Right renal pelvis (tissue), 4 donors: ENCODE measurements at places on chromosomes 6 and 20.

DNA sequence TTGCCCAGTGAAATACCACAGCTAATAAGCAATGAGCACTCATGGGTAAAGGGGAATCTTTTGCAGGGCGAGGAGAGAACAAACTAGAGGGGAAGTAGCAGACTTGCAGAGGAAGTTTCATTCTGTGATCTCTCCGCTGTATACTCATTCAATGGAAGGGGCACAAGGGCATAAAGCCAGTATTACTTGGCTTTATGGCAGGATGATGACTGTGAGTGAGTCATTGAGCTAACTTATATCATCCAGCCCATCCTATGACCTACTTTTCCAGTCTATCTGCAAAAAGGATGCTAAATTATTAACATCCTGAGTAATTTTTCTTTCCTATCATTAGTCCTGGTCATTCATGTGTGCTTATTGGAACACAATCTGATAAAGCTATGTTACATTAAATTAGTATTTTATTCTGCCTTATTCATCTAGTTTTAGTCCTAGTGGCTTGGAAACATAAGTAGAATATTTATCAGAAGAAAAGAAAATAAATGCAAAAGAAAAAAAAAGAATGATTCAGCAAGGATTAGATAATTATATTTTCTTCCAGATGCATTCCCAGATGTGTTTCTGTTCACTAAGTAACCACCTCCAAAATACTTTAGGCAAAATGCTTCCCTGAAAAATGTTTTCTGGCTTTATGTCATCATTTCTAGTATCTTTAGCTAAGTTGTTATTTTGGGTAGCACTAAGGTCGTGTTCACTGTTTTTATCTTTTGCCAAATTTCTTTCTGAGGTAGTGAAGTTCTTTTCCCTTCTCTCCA lies 471.7 kb downstream of the CDKAL1 start:
- DNase-seq = no peak

GRCh38 chr6:99402448-99402847 lies 8.5 kb upstream of the COQ3 start:
- no peak for DNase-seq

- DNase-seq = no peak
These were observed 200.0 kb upstream of the SULF2 start for GRCh38 chr20:47985092-47985850.

- no peak for DNase-seq
These were observed 21.0 kb upstream of the RNF217 start for GRCh38 chr6:124941259-124941658.

- DNase-seq = no peak
These were observed 995 bp downstream of the STK4 start for GRCh38 chr20:44967207-44967807.

DNA sequence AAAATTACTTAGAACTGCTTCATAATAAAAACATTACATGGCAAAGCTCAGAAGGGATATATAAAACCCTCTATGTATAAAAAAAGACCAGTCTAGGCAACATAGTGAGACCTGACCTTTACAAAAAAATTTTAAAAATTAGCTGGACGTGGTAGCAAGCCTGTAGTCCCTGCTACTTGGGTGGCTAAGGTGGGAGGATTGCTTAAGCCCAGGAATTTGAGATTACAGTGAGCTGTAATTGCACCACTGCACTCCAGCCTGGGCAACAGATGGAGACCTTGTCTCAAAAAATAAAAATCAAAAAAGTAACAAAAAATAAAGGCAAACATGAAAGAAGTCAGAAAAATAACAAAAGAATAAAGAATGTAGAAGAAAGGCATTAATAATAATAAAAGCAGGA lies 21.5 kb upstream of the TPD52L1 start:
- DNase-seq = no peak

DNA sequence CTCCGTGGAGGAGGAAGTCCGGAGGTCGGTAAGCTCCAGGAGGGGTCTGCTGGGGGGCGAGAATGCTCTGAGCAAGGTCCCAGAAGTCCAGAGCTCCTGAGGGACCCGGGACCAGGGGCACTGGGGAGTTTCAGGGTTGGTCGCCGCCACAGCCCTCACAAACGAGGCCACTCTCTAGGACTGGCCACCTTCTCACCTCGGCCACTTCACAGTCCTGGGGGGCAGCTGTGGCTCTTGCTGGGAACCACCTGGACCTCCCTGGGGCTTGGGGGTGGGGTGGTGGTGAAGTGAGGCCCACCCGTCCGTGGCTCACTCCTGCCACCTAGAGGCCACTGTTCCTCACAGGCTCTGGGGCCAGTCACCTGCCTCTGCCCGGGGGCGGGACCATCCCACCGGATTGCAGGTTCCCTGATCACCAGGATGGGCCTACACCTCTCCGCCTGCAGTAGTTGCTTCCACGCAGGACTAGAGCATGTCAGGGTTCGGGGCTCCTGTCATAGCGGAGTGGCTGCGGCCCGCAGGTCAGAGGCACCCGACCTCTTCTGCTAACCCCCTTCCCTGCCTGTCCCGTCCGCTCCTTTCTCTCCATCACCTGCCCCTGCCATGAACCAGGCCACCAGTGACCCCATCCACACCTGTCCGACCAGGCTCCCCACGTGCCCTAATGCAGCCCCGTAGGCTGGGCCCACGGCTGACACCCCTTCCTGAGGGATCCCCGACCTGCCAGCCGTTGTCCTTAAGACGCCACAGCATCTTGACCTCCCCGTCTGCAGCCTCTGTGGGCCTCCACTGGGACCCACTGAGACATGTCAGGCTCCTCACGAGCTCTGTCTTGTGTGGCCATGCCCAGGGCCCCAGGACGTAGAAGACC lies 5.1 kb upstream of the TCEA2 start:
- no peak for DNase-seq

DNA sequence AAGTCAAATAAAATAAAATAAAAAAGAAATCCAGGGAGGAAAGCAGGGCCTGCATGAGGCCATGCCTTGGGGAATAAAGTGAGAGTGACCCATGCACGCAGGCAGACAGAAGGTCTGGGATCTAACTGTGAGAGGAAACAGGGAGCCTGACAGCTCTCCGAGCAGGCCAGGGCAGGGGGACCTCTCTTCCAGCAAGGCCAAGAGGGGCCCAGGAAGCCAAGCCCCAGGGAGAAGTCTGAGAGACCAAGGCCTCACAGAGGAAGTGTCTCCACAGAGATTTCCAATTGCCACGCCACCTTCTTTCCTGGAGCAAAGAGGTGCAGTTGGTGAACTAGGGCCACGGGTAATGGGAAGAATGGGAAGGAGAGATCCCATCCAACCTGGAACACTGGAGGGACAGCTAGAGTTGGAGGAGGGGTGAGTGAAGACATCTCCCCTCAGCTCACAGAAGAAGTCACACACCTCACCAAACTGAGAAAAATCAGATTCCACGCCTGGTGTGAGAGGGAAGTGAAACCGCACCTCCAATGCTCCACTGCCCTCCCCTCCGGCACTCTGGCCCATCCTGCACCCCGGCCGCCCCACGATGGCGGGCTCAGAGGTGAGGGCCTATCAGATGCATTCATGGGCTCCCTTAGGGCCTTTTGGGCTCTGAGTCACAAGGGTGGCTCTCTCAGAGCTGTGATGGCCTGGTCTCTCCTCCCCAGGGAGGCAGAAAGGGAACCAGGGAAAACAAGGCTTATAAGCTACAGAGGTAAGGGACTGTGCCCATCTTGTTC lies 25.1 kb upstream of the TAF8 start:
- no peak for DNase-seq

DNA sequence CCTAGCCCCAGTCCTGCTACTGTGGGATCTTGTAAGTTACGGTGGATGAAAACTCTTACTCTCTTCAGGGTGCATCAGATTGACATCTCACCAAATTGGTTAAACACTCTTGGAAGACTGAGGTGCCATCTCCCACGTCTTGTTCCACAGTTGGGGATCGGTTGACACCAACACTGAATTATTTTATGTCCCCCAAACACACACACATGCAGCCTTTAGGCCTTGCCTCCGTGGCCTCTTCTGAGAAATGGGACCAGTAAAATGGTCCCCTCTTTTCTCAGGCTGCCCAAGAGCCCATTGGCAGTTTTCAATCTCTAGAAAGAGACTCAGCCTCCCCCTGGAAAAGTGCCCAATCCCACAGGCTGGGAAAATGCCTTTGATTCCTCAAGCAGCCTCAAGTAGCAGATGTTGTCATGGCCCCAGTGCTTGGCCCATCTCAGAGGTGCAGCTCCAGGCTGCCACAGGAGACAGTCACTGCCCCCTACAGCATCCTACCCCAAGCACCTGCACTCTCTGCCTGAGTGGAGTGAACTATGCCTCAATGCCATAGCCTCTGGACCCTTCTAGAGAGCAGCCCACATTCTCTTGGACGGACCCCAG lies 163.9 kb downstream of the ANKRD60 start:
- no peak for DNase-seq

DNA sequence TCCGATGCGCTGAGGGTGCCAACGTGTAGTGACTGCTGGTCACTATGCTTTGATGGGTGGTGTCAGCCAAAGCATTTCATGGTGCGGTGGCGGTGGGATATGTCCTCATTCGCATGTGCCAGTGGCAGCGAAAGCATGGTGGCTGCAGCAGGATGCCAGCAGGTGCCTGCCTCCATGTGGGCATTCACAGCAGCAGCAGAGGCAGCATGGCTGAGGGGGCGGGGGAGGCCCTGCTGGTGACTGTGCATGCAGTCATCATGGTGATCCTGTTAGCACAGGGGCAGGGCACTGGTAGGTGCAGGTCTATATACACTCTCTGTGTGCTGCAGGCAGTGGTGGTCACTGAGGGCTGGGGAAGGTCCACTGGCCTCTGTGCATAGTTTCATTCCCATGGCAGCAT lies 22.0 kb downstream of the FIG4 start:
- no peak for DNase-seq

DNA sequence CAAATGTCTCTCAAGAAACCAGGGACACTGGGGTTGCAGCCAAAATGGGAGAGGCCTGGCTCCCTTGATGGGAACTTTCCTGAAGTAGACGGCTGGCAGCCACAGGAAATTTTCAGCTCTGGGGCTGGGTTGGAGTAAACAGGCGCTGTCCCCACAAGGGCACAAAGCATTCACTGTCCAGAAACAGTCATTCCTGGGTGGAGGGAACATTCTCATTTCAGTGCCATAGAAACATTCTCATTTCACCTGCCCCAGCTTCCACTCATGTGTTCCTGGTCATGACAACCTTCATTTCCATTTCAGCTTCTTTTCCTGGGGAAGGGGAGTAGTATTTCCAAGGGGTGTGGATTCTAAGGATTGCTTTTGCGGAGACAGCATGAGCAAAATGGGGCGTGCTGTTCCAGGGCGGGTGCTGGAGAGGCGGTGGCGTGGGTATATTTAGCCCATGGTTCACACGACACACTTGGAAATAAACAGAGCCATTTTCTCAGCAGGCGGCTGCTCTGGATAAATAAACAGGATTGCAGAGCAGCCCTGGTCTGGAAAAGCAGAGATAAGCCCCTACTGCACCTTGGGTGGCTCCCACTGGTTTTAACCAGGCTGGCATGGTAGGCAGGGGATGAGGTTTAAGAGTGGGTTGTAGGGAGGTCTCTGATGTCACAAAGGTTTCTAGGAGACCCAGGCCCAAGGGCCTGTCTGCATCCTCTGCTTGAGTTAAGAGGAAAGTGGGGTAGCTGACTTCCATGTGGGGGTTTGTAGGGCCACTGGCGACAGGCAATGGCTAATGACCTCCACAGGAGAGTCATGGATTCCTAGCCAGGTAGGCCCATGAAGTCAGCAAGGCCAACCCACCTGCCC lies 32.9 kb downstream of the COX4I2 start:
- DNase-seq = no peak

DNA sequence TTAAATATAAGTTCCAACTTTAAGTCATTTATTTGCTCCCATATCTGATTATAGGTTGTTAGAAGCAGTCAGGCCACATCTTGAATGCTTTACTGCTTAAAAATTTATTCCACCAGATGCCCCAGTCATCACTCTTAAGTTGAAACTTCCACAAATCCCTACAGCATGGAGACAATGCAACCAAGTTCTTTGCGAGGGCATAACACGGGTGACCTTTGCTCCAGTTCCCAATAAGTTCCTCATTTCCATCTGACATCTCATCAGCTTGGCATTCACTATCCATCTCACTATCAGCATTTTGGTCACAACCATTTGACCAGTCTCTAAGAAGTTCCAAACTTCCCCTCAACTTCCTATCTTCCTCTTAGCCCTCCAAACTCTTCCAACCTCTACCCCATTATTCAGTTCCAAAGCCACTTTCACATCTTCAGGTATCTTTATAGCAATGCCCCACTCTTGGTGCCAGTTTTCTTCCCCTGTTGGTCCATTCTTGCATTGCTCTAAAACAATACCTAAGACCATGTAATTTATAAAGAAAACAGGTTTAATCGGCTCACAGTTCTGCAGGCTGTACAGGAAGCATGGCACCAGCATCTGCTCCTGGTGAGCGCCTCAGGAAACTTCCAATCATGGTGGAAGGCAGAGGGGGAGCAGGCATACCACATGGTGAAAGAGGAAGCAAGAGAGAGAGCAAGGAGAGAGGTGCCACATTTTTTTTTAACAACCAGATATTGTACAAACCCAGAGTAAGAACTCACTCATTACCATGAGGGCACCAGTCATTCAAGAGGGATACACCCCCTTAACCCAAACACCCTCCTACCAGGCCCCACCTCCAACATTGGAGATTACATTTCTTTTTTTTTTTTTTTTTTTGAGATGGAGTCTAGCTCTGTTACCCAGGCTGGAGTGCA lies 15.9 kb upstream of the ITPR3 start:
- no peak for DNase-seq
